ENCODE measurements at places on chromosomes 16 and 17.

DNA sequence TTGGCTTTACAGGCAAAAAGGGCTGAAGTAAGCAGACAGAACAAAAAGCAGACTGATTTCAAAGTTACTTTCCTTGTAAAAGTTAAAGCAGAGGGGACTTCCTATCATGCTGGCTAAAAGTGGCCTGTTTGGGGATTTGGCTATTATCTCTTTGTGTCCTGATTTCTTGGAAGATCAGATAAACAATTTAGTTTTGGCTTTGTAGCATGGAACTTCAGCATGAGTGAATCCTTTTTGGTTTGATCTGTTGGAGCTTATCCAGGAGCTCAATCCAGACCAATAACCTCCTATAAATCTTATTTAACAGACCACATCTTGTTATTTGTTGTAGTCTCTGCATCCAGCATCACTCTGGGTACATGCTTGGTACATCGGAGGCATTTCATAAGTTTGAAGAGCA, 8.9 kb upstream of the RNF112 start:
- DNase-seq = no peak

- no peak for DNase-seq
Observed at GRCh38 chr17:78133179-78133951, 2.8 kb downstream of the TMC8 start.

- no peak for DNase-seq
Observed at GRCh38 chr16:47634126-47634525, 173.0 kb downstream of the PHKB start.

DNA sequence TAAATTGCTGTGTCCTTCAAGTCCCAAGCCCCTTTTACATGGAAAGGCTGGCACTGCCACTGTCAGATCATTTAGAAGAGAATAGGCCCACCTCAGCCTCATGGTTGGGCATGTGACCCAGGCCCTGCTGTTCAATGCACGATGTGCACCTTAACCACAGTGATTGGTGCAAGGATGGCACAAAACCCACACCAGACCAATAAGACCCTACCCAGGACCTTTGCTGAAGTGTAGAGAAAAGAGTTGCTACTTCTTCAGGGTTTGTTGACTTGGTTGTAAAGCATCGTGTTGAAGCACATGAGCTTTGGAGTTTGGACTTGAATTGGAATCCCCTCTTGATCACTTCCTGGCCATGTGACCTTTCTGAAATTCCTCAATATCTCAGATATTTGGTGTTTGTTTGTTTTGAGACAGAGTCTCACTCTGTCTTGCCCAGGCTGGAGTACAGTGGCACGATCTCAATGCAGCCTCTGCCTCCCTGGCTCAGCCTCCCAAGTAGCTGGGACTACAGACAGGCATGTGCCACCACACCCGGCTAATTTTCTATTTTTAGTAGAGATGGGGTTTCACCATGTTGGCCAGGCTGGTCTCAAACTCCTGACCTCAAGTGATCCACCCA, 24.8 kb downstream of the DNAJA2 start:
- no peak for DNase-seq

- DNase-seq = no peak
Observed at GRCh38 chr17:74408815-74409214, 23.1 kb upstream of the GPRC5C start.

DNA sequence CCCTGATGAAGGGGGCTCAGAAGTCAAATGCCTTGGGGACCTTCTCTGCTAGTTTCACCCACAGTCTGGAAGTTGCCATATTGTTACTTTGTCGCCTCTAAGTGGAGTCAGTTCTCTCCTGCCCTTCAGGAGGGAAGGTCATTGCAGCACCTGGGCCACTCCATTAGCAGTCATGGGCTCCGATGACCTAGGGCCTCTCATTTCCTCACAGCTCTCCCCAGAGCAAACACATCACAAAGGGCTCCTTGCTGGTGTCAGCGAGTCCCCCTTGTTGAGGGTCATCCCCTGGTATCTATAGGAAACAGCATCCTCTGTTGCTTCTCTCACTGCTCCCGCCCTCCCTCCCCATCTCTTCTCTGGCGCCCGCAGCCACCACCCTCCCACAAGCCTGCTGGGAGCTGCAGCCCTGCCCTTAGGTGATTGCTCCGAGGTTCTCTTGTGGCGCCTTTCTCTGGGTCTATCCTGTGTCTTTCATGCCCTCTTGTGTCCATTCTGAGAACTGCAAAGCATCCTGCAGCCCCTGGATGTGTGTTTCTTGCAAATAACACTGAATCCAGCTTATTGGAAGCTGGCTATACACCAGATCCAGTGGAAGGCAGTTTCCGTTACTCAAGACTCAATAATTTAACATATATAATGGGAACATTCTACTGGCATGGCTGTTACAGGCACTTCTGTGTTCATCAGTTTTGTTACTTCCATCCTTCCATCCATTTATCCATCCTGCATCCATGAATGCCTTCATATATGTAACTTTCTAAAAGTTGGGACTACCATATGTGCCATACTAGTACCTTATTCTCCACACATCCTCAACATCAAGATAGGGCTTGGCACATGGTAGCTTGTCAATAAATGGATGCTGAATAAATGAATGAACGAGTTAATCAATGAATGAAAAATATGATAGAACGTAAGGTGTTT, 21.2 kb downstream of the PDILT start:
- peak; percentile 4 for DNase-seq

DNA sequence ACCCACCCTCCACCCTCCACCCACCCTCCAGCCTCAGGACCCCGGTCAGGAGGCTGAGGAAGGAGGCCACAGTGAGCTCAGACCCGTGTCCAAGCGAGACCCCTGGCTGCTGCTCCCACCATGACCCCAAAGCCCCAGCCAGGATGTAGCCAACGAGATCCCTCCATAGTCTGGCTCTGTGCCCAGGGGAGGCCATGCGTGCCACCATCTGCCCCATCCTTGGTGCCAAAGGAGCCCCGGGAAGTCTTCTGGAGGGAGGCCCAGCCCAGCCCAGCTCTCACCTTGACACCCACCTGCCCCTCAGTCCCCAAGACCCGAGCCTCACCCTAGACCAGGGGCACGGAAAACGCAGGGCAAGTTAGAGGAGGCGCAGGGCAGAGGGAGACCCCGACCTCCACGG, 34.2 kb downstream of the PIEZO1 start:
- no peak for DNase-seq

DNA sequence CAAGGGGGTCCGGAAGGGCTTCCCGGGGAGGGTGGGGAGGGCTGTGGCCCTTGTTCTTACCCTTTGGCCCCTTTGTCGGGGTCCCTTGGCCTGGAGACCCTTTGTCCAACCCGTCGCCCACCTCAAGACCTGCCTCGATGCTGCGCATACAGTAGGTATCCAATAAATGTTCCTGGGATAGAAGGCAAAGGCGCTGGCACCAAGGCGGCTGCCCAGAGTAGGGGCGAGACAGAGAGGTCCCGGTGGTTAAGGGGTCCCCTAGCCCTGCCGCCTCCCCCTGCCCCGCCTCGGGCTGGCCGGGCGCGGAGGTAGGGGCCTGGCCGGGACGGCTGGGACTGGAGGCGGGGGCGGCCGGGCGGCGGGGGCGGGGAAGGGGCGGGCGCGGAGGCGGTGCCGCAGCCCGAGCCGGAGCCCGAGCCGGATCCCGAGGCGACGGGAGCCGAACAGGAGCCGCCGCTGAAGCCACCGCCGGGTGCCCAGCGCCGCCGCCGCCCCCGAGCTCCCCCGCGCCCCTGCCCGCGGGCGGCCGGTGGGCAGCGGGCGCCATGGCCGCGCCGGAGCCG, at the start of gene NHERF2:
TSS of gene NHERF2 (plus strand) at position 442 of the 563 bp plus-strand sequence. CDS start at position 546, 104 bp downstream.
- no peak for DNase-seq

GRCh38 chr16:56201030-56201429, 9.7 kb downstream of the GNAO1 start:
- no peak for DNase-seq

- DNase-seq = no peak
Observed at GRCh38 chr16:3774156-3774767, 56.9 kb upstream of the TRAP1 start.

DNA sequence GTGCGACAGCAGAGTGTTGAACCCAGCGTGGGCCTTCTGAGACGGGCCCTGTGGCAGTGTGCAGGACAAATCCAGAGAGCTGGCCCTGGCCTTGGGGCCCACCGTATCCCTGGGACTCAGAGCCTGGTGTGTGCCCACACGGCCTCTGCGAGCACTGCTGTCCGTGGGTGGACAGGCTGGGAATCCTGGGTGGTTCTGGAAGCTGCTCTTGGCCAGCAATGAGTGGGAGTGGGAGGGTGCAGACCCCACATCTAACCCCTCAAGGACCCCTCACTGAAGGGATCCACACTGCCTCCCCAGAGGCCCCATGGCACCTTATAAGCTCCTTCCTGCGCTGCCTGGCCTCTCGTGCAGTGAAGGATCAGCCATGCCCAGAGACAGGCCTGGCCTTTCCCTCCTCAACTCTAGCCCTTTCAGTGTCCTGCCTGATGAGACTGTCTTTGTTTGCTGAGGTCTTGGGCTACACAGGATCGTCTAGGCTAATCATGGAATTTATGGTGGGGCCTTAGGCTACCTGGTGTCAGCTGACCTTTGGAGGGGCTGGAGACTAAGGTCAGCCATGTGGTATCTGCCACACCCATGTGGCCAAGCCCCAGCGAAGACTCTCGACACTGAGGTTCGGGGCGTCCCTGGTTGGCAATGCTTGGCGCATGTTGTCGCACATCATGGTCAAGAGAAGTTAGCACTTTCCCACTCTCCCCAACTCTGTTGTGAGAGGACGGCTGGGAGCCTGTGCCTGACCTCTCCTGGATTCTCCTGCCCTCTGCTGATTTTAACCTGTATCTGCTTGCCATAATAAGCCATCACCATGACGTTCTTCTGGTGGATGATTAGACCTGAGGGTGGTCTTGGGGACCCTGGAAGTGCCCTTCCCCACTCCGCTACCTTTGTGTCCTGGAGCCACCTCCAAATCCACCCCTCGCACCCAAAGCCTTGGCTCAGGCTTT, 16.4 kb upstream of the GINS2 start:
- no peak for DNase-seq

- DNase-seq = no peak
Observed at GRCh38 chr16:84042879-84043485, 387 bp upstream of the SLC38A8 start.
